ENCODE measurements at places on chromosomes 11 and 22.

DNA sequence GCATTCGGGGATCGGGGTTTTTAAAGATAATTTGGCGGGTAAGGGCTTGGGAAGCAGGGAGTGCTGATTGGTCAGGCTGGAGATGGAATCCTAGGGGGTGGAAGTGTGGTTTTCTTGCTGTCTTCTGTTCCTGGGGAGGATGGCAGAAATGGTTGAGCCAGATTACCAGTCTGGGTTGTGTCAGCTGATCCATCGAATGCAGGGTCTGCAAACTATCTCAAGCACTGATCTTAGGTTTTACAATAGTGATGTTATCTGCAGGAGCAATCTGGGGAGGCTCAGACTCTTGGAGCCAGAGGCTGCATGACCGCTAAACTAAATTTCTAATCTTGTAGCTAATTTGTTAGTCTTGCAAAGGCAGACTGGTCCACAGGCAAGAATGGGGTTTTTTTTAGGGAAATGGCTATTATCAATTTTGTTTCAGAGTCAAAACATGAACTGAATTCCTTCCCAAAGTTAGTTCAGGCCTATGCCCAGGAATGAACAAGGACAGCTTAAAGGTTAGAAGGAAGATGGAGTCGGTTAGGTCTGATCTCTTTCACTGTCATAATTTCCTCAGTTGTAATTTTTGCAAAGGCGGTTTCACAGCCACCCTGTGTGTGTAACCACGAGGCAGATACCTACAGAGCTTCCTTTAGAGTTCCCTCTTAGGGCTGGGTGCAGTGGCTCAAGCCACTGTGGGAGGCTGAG is 10.2 kb downstream of the SCGB1A1 start:
- no peak for DNase-seq

GRCh38 chr11:73372375-73372993 is 3.7 kb upstream of the RELT start:
- no peak for DNase-seq

DNA sequence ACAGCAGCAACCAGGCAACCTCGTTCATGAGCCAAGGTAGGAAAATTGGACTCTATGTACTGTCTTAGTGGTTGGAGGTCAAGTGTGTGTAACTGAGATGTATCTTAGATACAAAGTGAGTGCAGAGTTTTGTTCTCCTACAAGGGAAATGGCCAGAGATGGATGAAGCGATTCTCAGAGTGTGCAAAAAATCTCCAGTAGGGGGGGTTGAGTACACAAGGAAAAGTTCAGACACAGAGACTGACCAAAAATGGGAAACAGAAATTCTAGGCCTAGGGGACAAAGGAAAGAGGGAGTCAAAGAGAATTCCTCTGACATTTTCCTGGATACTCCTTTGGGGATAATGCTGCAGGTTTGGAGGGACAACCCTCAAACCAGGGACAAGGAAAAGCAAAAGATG is 38.2 kb upstream of the OR5AK2 start:
- DNase-seq = no peak

GRCh38 chr22:40363059-40363458 is 7.3 kb upstream of the SGSM3 start:
- no peak for DNase-seq

DNA sequence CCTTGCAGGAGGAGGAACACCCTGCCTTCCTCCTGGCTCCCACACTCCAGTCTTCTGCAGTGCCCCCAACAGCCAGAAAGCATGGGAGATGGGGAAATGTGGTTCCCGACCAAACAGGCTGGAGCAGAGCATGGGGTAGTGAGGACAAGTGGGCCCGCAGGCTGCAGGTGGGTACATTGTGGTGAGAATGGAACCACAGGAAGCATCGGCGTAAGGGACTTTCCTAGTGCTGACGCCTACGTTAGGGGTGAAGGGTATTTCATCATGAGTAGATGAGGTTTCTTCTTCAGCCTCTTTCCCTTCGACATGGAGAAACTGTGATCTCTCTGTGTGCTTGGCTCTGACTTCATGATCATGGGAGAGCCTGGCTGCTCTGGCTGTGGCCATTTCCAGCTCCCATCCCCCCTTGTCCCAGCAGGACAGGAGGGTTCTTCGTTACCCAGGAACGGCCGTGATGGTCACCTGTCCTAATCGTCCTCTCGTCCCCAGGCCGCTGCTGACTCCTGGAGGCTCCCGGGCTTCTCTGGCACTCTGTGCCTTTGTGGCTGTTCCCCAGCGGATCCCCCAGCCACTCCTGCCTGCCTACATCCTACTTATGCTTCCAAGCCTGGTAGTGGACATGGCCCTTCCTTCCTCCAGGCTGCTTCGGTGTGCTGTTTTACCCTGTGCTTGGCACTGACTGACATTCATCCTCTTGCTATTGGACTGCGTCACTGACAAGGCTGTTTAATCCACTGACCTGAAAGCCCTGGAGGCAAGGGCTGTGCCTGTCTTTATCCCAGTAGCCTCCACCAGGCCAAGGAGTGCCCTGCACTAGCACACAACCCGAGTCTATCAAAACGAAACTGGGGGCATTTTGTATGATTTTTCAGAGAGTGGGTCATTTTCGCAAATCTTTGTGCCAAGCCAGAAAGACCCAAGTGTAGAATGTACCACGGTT is 65.2 kb upstream of the CECR2 start:
- DNase-seq = peak; percentile 86

- no peak for DNase-seq
Measured at GRCh38 chr22:46536537-46537224, 739 bp downstream of the CELSR1 start.

GRCh38 chr11:114167355-114167754 is 107.8 kb downstream of the ZBTB16 start:
- DNase-seq = no peak

- DNase-seq = no peak
Measured at GRCh38 chr11:63502252-63502820, 3.5 kb upstream of the LGALS12 start.

- no peak for DNase-seq
Measured at GRCh38 chr11:35237860-35238715, 99.1 kb downstream of the CD44 start.

- DNase-seq = no peak
Measured at GRCh38 chr11:26109658-26110368, 222.1 kb upstream of the ANO3 start.

- DNase-seq = peak; percentile 60
Measured at GRCh38 chr11:120182790-120183491, 27.9 kb upstream of the OAF start.

- no peak for DNase-seq
Measured at GRCh38 chr22:26124991-26125725, 44.1 kb upstream of the SEZ6L start.

DNA sequence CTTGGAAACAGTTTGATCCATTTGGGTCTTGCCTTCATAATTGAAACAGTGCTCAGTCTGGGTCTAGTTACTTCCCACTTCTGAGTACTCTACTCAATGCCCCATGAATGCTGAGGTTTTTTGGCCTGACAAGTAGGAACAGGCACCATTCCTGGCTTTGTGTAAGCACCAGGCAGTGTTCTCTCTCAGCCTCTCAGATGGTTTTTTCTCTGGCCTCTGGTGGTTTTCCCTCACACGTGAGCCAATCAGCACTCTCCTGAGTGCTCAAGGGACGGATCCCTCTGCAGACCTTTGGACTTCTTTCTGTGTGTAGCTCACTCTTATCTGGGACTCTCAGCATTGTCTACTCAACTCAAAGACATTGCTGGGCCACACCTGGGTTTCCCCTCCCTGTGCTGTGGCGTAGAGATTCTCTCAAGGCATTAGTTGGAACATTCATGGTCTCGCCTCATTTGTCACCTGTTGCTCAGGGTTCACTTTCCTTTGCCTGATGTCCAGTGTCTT is 21.3 kb downstream of the SIK2 start:
- no peak for DNase-seq

GRCh38 chr11:12694183-12694531 is 19.9 kb downstream of the TEAD1 start:
- DNase-seq = no peak

- DNase-seq = no peak
Measured at GRCh38 chr11:8219257-8220021, 44.2 kb downstream of the LMO1 start.

GRCh38 chr11:129612447-129612961 is 203.1 kb upstream of the TMEM45B start:
- DNase-seq = no peak

GRCh38 chr11:90585491-90585890 is 362.6 kb upstream of the CHORDC1 start:
- DNase-seq = no peak

DNA sequence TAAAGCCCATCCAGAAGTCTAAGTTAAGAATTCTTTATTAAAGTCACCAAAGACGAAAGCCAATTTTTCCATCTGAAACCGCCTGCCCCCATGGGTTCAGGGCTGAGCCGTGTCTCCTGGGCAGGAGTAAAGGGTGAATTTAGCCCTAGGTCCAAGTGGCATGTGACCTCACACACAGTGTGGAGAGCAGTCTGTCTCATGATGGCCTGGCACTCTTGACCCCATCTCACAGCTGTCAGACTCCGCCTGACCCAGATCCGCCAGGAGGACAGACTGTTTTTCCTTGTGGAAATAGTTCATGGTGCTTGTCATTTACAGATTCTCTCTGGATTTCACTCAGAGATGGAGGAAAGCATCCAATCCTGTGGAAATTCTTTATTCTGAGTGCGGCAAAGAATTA is 109.7 kb downstream of the GALNT18 start:
- no peak for DNase-seq

GRCh38 chr11:91840640-91841240 is 383.9 kb upstream of the FAT3 start:
- no peak for DNase-seq

DNA sequence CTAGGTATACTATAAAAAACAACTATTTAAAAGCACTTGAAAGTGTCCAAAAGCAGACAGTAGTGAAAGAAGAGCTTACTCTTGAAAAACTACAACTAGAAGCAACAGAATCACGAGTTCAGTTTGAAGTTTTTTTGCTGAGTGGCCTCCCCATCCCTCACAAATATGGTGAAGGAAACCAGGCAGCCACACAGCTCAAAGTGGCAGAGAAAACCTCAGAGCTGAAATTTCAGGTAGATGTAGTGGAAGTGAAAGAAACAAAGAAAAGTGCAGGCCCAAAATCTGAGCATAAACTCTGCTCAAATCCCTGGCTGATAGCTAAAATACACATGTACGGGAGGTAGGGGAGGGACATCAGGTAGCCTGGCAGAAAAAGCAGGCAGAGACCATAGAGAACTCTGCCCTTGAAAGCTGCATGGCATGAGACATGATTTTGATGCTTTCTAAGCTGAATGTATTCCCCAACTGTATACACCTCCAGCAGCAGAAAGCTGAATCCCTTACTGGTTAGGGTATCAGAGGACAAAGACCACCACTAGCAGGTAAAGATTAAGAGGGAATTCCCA is 12.1 kb downstream of the BTBD10 start:
- no peak for DNase-seq

DNA sequence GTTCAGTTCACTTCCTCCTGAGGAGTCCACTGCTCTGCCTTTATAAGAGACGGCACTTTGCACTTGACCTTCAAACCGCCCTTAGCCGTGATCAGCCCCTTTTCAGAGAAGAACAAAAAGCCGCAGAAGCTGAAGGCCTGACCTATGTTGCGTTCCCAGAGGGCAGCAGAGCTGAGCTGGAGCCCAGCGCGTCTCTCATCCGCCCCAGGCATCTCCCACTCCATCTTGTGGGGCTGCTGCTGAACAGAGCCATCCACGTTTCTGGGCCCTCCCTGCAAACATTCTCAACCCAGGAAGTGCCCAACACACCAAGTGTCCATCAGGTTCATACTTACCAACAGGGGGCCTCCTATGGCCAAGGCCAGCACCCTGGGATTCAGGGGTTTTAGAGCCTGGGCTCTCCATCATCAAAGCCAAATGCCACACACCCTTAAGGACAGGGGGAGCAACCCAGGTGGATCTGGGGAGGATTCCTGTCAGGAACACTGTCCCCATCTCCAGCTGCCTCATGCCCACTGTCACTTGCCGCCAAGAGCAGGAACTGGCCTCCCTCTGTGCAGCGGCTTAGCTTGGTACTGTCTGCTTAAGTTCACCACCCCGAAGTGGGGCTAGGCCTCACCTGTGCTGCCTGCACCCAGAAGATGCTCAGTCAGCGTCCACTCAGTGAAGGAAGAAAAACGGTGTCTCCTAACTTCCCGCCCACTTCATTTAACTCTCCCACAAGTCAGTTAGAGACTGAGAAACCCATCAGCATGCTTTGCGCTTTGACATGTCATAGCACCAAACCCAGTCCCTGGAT is 16.0 kb upstream of the EFCAB6 start:
- peak; percentile 84 for DNase-seq

DNA sequence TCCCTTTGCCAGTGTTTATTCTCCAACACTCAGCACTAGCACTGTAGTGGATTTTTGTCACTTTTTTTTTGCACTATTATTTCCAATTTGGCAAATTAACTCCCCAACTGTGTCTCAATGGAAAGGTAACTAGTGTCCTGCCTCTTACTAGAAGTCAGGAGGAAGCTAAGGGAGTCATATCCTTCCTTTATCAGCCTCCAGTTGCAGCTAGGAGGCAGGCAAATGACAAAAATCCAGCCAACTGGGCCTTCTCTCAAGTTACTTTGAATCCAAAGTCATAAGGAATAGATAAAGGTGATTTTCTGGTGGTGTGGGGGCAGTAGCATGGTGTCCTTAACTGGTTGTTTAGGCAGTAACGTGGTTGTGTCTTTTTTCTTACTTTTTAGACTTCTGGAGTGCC is 15.6 kb upstream of the P4HA3 start:
- DNase-seq = no peak

DNA sequence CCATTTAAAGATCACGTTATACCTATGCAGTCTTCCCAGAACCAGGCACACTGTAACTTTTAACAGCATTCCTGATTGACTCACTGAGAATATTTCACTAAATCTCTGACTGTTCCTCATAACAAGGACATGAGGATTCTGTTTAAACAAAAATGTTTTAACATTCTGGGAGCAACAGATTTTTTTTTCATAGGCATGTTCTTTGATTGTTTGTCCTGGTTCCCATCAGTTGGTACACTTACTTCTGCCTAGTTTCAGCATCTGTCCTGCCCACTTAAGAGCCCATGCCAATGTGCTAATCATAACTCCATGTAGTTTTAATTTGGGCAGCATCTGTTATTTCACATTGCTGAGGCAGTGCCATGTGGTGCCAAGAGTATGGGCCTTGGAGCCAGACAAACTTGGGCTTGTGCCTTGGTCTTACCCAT is 138.5 kb upstream of the CTSC start:
- DNase-seq = no peak

DNA sequence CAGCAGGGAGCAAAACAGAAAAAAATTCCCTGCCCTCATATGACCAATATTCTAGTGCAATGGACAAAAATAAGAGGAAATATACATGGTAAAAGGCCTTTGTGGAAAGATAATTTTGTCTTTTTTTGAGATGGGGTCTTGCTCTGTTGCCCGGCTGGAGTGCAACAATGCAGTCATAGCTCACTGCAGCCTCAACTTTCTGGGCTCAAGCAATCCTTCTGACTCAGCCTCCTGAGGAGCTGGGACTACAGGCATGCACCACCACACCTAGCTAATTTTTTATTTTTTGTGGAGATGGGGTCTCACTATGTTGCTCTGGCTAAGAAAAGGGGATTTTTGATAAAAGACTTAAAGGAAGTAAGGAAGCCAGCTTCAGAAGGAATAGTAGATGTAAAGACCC is 25.7 kb upstream of the DDX10 start:
- DNase-seq = no peak

- no peak for DNase-seq
Measured at GRCh38 chr11:78370406-78371172, 47.0 kb downstream of the GAB2 start.

Measured in mesenteric fat pad (tissue), 1 donor.